ENCODE measurements at places on chromosomes 12 and 14. TPM values are rescaled to one million over a fixed set of nuclear protein-coding genes. Genes with fewer than 3 reads are reported as not detected.

Gene PTPN21
- 0.19 TPM for total RNA-seq

Gene MANSC4
- total RNA-seq, result not detected

Gene NYNRIN
- total RNA-seq, result 0.06 TPM

Gene GLTP
- 37.4 TPM for total RNA-seq

Gene GARIN6
- total RNA-seq, result not detected

Gene SLC35F4
- total RNA-seq, result not detected

Gene FBLN5
- total RNA-seq, result 0.84 TPM

Gene PLA2G1B
- total RNA-seq, result not detected

Gene SYCP3
- 0.91 TPM for total RNA-seq

Gene IL23A
- 45.9 TPM for total RNA-seq

Gene FIGNL2
- 0.55 TPM for total RNA-seq

Gene PTPRQ
- total RNA-seq, result not detected

Gene SPIC
- total RNA-seq, result not detected

Gene ELK3
- total RNA-seq, result 19.2 TPM

Gene C1S
- total RNA-seq, result 1.0 TPM

Gene ATG2B
- 19.6 TPM for total RNA-seq

Gene KRT71
- total RNA-seq, result not detected

Gene PFDN5
- total RNA-seq, result 349 TPM

Gene RNF212B
- not detected for total RNA-seq

Gene TMEM132C
- not detected for total RNA-seq

Gene OR11H12
- not detected for total RNA-seq

Gene ACRBP
- total RNA-seq, result 0.95 TPM

Gene CAND1
- 206 TPM for total RNA-seq

Gene PSMB5
- total RNA-seq, result 182 TPM

Gene KCNMB4
- 0.40 TPM for total RNA-seq

Gene VASH1
- total RNA-seq, result 5.9 TPM

Gene CLEC6A
- not detected for total RNA-seq

Gene LRIG3
- not detected for total RNA-seq

Gene ADAM20
- 0.08 TPM for total RNA-seq

Gene SLC17A8
- total RNA-seq, result not detected

Gene BMP4
- total RNA-seq, result not detected

Gene PRH2
- not detected for total RNA-seq

Gene SMIM41
- not detected for total RNA-seq

Gene FAM90A1
- total RNA-seq, result 0.15 TPM

Gene ADGRD1
- 0.78 TPM for total RNA-seq

Gene BCL11B
- 31.3 TPM for total RNA-seq

Gene LRP1-AS
- not detected for total RNA-seq

Gene NINJ2
- 2.1 TPM for total RNA-seq

Gene DICER1
- 58.0 TPM for total RNA-seq

Gene TMTC3
- total RNA-seq, result 7.9 TPM

Gene KRT77
- total RNA-seq, result not detected

Gene TMEM52B
- not detected for total RNA-seq
